ENCODE measurements at places on chromosomes 6 and 20.

DNA sequence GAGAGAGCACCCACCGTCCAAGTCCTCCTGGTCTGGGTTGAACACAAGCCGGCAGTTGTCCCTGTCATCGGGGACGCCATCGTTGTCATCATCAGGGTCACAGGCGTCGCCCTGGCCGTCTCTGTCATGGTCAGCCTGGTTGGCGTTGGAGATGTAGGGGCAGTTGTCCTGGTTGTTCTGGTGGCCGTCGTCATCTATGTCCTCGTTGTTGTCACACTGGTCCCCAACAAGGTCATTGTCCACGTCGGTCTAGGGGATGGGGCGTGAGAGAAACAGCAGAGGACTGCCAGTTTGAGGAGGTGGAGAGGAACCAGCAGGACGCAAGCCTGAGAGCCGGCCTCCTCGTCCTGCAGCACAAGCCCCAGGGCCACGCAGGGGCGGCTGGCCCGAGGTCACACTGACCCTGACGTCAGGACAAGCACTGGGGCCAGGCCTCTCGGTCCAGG is 28.5 kb downstream of the THBS2 start:
- no peaks in the 10 kb centered on the region for H3K27me3 ChIP-seq
- no peaks in the 10 kb centered on the region for H3K36me3 ChIP-seq
- no peaks in the 10 kb centered on the region for H3K4me1 ChIP-seq
- no peak for DNase-seq
- H3K27ac ChIP-seq, result no peak overlapping the region

GRCh38 chr6:20061952-20062351 is 150.3 kb downstream of the MBOAT1 start:
- H3K36me3 ChIP-seq, result no peaks in the 10 kb centered on the region
- H3K4me1 ChIP-seq, result no peaks in the 10 kb centered on the region
- no peak for DNase-seq
- H3K27me3 ChIP-seq, result no peaks in the 10 kb centered on the region
- no peak overlapping the region for H3K27ac ChIP-seq

DNA sequence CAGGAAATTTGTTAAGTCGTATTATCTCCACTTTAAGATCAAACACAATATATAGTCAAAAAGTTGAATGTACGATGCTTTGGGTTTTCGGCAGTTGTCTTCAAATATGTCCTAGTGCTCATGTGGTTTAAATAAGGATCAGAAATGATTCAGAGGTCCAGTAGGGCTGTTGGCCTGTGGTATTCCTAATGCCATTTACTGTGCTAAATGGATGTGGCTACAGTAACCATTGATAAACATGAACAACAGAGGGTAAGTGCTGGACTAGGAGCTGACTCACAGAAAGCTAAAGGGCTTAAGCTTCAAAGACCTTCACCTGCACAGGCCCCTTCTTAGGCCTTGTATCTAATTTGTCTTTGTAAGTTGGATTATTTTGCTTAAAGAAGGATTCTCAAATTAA is 80.5 kb upstream of the TPD52L1 start:
- no peaks in the 10 kb centered on the region for H3K27me3 ChIP-seq
- H3K4me3 ChIP-seq, result no peak overlapping the region
- DNase-seq, result no peak
- H3K36me3 ChIP-seq, result no peaks in the 10 kb centered on the region
- no peaks in the 10 kb centered on the region for H3K4me1 ChIP-seq

- H3K4me1 ChIP-seq, result peaks cover 4% of the 10 kb centered on the region
- H3K36me3 ChIP-seq, result no peaks in the 10 kb centered on the region
- no peaks in the 10 kb centered on the region for H3K27me3 ChIP-seq
- H3K4me3 ChIP-seq, result no peak overlapping the region
Measured at GRCh38 chr6:151131324-151132007, 108.3 kb upstream of the AKAP12 start.

DNA sequence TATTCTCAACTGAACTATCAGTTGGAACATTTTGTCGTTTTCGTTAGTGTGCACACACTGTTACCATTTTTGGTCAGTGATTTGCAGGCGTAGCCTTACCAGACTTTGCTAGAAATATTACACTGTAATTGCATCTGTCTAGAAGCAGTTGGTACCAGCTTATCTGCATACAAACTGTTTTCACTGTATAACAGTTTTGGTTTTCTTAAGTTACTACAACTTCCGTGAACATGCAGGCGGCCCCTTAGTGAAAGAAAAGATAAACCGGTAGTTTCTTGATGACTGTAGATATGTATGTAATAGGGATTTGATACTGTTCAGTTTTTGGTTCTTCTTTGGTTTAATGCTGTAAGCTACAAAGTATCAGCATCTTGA is 1.3 kb downstream of the DSTN start:
- no peak for DNase-seq
- peaks cover 16% of the 10 kb centered on the region for H3K4me1 ChIP-seq
- peak overlapping the region; percentile 100 for H3K4me3 ChIP-seq
- H3K36me3 ChIP-seq, result no peaks in the 10 kb centered on the region

GRCh38 chr6:75691012-75691411 is 58.0 kb upstream of the MYO6 start:
- DNase-seq, result no peak
- H3K4me3 ChIP-seq, result no peak overlapping the region
- no peaks in the 10 kb centered on the region for H3K27me3 ChIP-seq

GRCh38 chr20:24781418-24781980 is 167.6 kb upstream of the CST7 start:
- no peaks in the 10 kb centered on the region for H3K4me1 ChIP-seq
- no peaks in the 10 kb centered on the region for H3K36me3 ChIP-seq
- DNase-seq, result peak; percentile 47
- no peak overlapping the region for H3K4me3 ChIP-seq

DNA sequence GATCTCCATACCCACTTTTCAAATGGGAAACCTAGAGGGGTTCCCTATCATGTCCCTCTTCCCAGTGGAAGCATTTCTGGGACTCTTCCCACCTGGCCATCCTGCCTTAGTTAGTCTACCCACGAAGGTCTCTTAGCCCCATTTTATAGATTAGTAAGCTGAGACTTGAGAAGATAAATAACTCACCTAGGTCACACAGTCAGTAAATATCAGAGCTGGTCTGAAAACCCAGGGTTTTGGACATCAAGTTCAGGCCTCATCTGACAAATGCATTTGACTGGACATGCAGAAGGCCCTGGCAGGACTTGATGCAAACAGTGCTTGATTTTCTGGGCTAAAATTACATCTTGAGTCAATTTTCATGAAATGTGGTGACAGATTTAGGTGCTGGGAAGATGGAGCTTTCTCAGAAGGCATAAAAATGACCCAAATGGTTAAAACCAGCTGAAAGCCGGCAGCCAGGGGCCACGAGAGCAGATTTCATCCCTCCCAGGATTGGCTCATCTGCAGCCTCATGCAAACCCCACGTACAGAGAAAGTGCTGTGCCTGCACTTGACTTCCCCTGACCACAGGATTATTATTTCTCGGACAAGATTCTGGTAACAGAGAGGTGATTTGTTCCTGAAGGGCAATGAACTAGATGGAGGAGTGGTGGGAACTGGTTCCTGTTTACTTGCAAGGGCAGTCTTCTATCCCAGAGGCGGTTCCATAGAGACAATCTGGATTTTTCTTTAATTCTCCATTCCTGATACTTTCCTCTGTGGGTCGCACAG is 23.1 kb downstream of the CPNE5 start:
- no peaks in the 10 kb centered on the region for H3K4me1 ChIP-seq
- no peak overlapping the region for H3K27ac ChIP-seq
- no peaks in the 10 kb centered on the region for H3K36me3 ChIP-seq
- H3K4me3 ChIP-seq, result no peak overlapping the region

All from testis (tissue), 5 donors.